ENCODE measurements at places on chromosomes 12 and 14.
A peak's percentile ranks its signal among the peaks of the same experiment; 100 is the strongest.

GRCh38 chr12:21819236-21819635, 44.7 kb upstream of the KCNJ8 start:
- DNase-seq, result no peak

DNA sequence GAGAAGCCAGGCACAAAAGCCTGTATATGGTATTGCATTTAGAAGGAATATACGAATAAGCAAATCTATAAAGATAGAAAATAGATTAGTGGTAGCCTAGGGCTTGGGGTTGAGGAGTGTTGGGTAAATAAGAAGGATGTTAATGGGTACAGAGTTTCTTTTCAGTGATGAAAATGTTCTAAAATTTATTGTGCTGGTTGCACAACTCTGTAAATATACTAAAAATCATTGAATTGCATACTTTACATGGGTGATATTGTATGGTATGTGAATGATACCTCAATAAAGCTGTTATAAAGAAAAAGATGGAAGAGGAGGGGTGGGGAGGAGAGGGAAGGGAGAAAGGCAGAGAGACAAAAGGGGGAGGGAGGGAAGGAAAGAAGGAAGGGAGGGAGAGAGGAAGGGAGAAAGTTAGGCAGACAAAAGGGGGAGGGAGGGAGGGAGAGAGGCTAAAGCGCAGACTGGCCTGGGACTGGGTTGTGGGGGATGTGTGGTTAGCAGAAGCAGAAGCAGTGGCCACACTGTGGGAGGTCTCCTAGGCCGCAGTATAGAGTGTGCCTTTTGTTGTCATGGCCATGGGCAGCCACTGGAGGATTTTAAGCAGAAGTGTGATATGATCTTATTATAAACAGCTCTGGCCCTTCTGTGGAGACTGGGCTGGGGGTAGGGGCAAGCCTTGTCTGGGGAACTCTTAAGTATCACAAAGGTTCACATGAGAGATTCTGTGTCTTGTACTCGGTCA, 73.6 kb upstream of the ELK3 start:
- no peak for DNase-seq

GRCh38 chr12:49228653-49229052, 36.2 kb upstream of the TUBA1C start:
- no peak for DNase-seq

- DNase-seq, result no peak
These were observed 43.3 kb upstream of the CSRP2 start for GRCh38 chr12:76921891-76922664.

DNA sequence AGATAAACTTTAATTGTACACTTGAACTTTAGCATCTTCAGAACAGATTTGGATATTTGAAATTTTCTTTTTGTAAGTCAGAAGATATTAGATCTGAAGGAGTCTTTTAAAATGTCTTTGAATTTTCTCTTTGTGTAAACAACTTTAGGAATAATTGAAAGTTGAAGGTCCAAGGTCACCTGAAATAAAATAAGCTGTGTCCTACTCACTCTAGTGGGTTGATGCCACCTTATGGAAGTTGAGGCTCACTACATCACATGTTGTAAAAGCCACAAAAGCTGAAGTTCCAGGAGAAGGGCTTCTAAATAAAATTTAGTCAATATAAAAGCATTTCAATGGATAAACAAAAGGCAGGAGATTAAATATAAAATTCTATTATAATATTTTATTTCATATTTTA, 122.0 kb upstream of the ATXN7L3B start:
- DNase-seq, result no peak

GRCh38 chr14:71588028-71588427, 344.2 kb upstream of the RGS6 start:
- no peak for DNase-seq

DNA sequence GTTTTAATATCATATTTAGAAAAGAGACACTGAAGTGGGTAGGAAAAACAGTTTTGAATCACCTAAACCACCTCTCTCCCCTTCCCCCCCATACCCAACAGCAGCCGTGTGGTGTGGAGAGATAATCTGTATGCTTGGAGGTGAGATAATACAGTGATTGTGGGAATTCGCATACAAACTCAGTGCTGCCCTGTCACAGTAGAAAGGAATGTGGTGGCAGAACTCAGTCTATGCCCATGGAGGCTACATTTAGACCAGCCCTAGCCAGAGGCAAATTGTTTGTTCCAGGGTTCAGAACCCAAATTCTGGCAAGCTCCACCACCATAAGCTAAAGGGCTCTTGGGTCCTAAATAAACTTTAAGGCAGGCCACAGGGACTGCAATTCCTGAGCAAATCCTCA, 827.0 kb downstream of the C12orf50 start:
- DNase-seq, result no peak

DNA sequence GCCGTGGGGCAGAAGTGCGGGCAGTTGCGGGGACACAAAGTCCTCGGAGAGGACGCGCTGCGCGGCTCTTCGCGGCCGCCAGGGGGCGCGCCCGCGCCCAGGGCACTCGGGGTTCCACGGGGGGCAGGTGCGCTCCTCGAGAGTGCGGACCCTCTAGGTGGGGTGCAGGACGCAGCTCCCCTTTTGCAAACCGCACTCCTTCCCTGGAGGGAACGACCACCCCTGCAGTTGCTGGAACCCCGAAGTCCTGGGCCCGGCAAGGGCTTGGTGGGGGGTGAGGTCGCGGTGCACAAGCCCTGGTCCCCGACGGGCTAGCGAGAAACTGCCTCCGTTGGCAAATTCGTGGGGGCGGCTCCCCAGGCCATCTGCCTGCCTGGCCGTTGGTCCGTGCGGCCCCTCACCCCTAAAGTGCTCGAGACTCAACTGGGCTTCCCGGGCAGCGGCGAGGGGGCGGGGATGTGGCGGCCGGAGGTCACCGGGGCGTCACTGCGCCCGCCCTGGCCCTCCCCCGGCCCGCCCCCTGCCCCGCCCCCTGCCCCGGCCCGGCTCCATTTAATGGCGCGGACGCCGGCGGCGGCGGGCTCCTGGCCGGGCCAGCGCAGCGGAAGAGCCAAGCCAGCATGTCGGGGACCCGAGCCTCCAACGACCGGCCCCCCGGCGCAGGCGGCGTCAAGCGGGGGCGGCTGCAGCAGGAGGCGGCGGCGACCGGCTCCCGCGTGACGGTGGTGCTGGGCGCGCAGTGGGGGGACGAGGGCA, at the start of gene ADSS1:
Gene ADSS1, plus strand, starts transcription at position 579 of the 756 bp plus-strand sequence. Its CDS starts 42 bp downstream, at position 621.
- no peak for DNase-seq

DNA sequence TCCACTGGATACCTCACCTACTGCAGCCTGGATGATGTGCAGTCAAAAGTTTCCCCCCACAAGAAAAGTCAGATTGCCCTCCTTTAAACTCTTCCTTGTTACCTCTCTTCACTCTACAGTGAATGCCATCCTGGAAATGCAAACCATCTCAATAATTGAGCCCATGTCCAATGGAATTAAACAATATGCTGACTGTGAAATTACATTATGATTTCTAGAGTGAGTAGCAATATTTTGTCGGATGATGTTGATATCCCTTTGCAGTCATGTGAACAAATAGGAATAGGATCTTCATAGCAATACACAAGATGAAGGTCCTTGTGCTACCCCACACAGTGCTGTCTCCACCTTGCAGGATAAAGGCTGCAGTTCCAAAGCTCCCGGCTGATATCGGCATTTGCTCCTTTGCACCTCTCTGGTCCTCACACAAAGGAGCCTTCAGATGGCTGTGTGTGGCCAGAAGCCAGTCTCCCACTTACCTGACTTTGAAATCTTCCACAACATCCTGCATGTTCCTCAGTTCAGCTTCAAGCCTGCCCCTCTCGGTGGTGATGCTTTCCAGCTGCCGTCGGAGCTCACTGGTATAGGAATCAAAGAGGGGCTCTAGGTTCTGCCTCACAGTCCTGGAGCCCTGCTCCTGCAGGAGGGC, 1.5 kb downstream of the KRT75 start:
- DNase-seq, result no peak

GRCh38 chr14:44165286-44165685, 341.8 kb downstream of the FSCB start:
- no peak for DNase-seq

DNA sequence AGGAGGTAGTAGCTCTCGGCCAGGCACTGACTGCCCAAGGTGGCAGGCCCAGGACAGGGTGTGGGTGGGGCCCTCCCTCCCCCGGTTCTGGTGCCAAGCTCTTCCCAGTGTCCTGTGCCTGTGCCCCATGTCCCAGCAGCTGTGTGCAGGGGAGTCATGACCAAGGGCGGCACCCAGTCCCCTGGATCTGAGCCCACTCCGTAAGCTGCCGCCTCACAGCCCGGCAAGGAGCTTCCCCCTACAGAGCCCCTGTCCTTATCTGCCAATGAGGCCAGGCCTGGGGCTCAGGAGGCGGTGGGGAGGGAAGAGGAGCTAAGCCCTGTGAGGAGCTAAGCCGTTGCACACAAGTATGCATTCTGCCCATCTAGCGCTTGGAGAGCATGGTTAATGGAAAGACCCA, 5.6 kb upstream of the C14orf180 start:
- DNase-seq, result no peak

DNA sequence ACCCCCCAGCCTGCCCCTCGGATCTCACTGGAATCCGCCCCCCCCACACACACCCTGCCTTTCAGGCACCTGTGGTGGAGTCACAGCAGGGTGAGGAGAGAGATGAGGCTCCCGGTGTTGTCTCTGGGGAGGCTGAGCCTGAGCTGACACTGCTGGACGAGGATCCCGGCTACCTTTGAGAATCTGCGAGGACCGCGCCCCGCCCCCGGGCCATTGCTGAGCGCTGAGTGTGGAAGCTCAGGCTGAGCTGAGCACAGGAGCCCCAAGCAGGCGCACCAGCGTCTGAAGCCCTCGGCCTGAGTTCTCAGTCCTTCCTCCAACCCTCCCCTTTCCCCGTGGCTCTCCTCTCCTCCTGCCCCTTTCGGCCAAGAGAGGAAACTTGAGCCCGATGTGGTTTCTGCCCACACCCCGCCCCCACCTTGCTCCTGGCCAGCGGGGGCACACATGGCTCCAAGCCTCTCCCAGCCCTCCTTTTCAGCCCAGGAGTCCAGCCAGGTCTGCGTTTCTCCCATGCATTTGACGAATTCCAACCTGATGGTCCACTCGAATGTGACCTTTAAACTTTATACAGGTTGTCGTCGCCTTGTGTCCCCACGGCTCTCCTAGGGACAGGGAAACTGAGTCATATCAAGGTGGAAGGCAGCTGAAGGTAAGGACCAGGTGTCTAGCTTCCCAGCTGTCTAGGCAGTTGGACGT, at the start of gene NFE2:
Gene NFE2, minus strand, starts transcription at position 284 of the 696 bp plus-strand sequence. CDS start 5,767 bp downstream, outside the sequence.
- no peak for DNase-seq

DNA sequence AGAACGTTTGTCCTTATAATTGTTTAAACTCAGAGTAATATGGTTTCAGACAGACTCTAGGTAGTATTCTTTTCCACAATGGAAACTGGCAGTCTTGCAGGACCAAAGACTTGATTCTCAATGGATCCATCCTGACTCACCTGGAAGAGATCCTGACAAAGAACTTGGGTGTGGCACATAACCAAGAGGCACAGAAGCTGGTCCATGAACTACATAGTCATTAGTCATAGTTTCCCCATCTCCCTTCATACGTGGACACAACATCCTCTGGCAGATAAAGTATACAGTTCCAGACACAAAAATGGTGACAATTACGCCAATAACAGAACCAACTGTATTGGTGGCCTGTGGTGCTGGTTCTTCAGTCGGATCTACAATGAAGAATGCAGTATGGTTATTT, 55.8 kb downstream of the BCL2L14 start:
- DNase-seq, result no peak

GRCh38 chr12:88638966-88639760, 58.9 kb upstream of the KITLG start:
- no peak for DNase-seq

DNA sequence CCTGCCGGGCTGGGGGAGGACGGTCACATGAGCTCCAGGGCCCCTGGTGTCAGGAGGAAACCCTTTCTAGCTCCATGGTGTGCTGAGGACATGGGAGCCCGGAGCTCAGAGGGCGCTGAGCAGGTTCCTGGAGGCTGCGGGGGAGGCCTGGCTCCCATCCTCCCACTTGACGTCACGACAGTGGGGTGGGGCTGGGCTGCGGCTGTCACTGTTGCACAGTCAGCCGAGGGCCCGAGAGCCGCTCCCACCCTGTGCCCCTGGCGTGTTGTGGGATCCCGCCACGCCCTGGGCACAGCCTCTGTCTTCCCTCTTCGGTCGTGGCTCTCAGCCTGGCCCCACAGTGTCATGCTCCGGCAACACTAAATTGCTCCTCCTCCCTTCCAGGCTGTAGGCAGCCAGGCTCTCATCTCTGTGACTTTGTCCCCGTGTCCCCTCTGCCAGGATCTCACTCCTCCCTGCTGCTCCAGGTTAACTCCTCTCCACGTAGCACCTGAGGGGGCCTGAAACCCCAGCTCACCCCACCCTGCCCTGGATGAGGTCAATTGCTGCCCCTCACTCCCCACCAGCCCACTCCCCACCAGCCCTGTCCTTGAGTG, 33.0 kb downstream of the BEGAIN start:
- DNase-seq, result no peak

DNA sequence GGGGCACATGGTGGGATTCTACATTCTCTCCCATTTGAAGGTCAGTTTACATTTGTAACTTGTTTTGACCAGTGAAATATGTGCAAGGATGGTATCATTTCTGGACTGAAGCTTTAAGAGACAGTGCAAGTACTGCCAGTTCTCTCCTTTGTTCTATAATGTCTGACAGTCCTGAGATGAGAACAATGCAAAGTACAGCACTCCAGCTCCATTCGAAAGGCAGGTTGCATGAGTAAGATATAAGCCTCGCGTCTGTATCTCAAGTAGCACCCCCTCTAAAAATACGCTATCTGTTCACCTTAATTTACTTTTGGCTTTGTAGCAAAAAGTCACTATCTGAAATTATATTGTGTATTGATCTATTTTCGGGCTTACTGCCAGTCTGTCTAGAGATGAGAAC, 1122.2 kb upstream of the TMEM132C start:
- no peak for DNase-seq

- DNase-seq, result peak; percentile 13
These were observed 18.8 kb upstream of the KRT78 start for GRCh38 chr12:52867642-52868041.

DNA sequence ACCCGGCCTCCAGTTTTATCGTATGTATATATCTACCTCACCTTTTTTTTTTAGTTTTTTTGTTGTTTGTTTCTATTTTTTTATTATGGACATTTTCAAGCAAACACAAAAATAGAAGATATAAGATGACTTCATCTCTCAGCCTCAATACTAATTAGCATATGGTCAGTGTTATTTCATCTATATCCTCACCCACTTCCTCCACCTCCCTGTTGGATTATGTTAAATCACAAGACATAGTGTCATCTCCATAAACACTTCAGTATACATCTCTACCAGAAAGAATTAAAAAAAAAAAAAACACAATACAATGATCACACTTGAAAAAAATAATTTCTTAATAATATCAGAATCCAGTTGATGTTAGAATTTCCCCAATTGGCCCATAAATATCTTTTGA, 34.9 kb downstream of the RAB35 start:
- DNase-seq, result no peak

DNA sequence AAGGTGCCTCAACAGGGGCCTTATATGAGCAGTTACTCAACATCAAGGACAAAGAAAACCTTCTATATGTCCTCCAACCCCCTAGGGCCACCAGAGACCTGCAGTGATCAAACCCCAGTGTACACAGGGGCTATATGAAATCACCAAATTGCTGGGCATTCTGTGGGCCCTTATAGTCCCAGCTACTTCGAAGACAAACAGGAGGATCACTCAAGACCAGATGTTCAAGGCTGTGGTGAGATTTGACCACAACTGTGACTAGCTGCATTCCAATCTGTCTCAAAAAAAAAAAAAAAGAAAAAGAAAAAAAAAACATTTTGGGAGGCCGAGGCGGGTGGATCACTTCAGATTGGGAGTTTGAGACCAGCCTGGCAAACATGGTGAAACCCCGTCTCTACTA, 51.0 kb upstream of the PRB2 start:
- DNase-seq, result no peak
